DMS153 (cell line): ENCODE measurements at places on chromosomes 11 and 22.

DNA sequence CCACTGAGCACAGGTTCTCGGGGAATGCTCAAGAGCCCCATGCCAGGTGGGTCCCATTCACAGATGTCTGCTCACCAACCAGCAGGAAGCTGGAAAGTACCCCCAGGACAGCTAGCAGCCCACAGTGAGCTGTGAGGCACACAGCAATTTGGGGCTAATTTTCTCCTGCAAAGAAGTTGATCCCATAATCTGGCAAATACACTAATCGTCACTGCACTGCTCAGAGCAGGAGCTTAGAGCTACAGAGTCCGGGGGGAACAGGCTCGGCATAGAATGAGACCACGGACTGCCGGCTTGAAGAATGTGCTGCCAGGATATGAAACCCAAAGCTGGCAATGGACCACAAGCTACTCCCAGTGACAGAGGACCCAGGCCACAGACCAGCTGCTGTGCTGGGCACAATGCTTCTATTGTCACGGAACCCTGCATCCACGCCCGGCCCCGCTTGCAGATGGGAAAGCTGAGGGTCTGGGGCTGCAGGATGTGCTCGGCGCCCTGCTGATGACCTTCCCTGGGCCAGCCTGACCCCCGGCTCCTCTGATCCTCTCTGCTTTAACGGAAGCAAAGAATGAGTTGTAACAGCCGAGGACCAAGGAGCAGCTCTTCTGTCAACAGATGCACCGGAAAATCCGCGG, 239.7 kb downstream of the CTTN start:
- no peak for DNase-seq

DNA sequence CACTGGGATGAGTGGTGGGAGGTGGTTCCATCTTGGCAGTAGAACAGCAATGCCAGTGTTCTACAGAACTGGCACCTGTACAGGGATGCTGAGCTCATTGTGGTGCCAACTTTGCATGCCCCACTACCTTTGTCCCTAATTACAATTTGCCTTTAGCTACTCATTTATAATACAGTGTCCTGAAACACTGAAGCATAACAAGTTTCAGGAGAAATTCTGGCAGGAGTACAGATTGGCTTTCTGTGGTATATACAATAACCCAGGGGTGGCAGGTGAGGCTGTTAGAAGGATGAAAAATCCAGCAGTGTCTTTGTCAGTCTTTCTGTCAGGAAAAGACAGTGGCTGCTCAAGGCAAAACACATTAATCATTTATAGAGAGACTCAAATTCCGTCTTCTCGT, 240.3 kb downstream of the FAM76B start:
- no peak for DNase-seq

DNA sequence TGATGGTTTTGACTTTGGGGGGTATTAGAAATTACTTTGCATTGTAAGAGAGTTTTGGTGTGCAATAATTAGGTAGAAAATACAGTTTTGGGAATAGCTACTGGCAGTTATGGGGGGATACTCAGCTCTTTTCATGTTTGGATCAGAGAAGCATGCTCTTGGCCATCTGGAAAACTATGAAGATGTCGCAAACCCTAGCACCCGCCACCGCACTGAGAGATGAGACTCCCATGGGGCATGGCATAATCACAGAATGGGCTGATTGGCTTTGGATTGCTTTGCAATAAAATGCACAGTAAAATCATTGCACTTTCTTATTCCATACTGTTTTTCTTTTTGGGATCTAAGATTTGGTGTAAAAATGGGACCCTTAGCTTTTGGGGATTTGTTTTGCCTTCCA, 43.5 kb upstream of the SLC5A12 start:
- DNase-seq = no peak

DNA sequence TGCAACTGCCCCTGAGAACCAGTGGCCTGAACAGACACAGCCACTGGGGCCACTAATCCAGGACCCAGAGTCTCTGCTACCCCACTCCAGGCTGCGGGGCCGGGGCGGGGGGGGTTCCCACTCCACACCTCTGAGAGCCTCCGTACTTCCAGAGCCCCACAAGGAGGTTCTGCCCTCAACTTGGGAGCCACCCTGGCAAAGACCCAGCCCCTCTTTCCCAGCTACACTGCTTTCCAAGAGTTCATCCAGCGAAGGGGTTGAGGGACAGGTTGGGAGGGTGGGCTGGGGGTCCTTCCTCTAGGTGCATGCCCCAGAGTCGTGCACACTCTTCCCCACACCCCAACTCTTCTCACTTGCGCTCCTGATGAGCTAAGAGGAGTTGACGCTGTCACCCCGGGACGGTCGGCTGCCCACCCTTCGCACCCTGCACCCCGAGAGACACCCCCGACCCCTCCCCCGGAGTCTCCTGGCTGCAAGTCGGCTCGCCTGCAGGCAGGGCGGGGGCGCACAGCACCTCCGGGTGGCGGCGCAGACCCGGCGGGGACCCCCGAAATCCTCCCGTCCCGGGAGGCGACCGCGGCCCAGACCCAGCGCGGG, 531 bp downstream of the RAB3IL1 start:
- DNase-seq = no peak

DNA sequence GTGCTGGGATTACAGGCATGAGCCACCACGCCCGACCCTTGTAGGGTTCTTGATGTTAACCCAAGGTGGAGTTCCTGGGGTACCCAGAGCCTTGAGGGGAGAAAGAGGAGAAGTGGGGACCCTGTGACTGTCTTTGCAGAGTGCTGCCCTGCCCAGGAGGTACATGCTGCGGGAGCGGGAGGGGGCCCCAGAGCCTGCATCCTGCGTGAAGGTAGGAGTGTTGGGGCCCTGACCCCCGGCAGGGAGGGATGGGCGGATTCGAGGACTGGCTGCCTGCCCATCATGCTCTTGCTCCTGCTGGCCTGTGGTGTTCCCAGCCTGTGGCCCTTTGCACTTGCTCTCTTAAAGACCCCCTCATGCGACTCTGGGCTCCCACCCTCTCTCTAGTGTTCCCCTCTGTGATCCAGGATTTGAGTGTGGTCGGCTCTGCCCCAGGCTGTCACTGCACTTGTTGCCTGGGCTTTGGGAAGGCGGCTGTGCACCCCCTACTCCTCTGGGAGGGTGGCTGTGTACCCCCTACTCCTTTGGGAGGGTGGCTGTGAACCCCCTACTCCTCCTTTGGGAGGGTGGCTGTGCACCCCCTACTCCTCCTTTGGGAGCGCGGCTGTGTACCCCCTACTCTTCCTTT, 4.5 kb downstream of the SCO2 start:
- DNase-seq = no peak

DNA sequence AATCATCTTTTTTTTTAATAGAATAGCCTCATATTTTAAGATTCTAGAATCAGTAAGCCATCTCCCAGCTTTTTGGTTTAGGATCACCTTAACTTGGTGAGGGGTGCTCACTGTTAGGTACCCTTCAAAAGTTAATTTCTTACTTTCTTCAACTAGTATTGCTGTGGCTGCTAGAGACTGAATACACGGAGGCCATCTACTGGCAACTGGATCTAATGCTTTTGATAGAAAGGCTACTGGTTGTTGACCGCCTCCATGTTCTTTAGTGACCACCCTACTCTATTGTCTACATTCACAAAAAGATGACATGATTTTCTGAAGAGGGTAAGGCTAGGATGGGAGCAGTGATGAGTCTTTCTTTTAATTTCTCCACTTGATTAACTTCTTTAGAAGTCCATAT, 16.7 kb upstream of the ALDH3B2 start:
- no peak for DNase-seq

GRCh38 chr11:102465696-102466095, 13.1 kb upstream of the TMEM123 start:
- DNase-seq = no peak

- DNase-seq = no peak
These were observed 18.5 kb downstream of the SLC35F2 start for GRCh38 chr11:107840129-107840484.

GRCh38 chr22:45331486-45331885, 21.8 kb downstream of the FAM118A start:
- DNase-seq = no peak

DNA sequence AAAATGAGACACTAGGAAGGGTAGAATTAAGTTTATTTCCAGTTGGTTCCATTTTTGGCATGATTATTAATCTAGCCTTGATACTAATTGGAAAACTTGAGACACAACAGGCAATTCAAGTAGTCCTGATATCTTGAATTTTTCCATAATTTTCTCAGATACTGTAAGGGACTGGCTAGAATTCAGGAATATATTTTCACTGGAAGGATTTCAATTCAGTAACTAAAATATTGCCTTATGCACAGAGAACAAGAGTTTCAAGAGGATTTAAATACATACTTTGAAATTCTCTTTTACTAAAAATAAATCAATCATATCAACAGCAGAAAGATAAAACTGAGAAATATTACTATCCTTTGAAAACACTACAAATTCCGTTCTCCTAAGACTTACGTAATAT, 632.9 kb downstream of the LRRC4C start:
- no peak for DNase-seq

DNA sequence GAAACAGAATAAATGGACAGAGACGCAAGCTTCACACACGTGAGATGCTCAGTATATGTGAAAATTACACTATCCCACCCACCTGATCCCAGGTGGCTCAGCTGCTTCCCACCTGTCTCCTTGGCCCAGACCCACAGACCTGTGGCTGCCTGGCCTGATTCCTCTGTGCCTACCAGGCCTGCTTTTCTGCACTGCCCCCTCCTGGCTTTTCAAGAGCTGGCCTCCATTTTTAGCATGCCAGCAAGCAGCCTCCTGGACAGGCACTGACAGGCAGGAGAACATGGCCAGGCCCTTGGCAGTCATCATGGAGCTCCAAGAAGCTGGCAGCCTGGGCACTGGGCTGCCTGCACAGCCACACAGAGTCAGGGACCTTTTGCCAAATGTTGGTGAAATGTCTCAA, 79.5 kb upstream of the HMGXB4 start:
- DNase-seq = no peak

- no peak for DNase-seq
These were observed 243.7 kb downstream of the KIRREL3 start for GRCh38 chr11:126756855-126757254.

DNA sequence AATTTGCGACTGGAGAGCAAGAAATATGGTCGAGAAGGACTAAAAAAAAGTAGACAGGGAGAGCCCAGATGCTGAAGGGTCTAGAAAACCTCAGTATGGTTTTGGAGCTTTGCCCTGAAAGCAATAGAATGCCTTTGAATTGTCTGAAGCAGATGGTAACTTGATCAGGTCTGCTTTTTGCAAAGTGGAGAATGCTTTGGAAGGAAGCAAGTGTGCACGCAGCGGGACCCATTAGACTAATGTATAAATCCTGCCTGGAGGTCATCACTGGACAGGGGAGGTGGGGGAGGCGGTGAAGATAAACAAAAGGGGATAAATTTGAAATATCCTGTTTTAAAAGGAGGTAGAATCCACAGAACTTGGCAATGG, 757 bp upstream of the HINFP start:
- no peak for DNase-seq

DNA sequence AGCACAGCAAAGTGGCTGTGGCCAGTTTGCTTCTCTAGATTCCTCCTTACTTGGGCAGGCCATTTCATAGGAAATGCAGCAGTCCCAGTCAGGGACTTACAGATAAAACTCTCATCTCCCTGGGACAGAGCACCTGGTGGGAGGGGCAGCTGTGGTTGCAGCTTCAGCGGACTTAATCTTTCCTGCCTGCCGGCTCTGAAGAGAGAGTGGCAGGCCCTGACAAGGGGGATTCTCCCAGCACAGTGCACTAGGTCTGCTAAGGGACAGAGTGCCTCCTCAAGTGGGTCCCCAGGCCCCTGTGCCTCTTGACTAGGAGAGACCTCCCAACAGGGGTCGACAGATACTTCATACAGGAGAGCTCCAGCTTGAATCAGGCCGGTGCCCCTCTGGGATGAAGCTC, 1649.1 kb downstream of the LRRC4C start:
- no peak for DNase-seq

DNA sequence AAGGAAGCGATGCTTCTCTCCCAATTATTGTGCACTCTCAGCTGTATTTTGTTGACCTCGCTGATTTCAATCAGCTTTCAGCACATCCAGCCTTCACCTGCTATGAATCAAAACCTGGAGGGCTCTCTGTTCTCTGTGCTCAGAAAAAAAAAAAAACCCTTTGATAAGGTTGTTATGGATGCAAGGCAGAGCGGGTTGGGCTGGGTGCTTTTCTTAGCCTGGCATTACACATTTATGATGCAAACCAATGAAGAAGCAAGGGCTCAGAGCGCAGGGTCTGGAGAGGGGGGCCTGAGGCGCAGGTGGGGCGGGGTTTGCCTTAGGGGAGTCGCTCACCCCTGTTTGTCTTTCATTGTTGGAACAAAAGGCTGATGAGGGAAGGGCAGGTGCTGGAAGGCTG, 86.0 kb upstream of the CADM1 start:
- DNase-seq = peak; percentile 57

- no peak for DNase-seq
These were observed 8.3 kb upstream of the MS4A6E start for GRCh38 chr11:60318726-60319125.
